ENCODE measurements at places on chromosomes 16 and 17. TPM values are rescaled to one million over a fixed set of nuclear protein-coding genes. Genes with fewer than 3 reads are reported as not detected.

Gene VASN
- 4.0 TPM for total RNA-seq

Gene SGF29
- 23.5 TPM for total RNA-seq

Gene TMEM238L
- total RNA-seq: not detected

Gene TMEM88
- total RNA-seq: 3.5 TPM

- H3K4me3 ChIP-seq: no peak overlapping the region
- peak overlapping the region; percentile 39 for H3K27ac ChIP-seq
- no peaks in the 10 kb centered on the region for H3K27me3 ChIP-seq
- H3K4me1 ChIP-seq: peaks cover 7% of the 10 kb centered on the region
- H3K36me3 ChIP-seq: peaks cover 76% of the 10 kb centered on the region
- no peak for DNase-seq
Observed at GRCh38 chr17:42138749-42139492, 15.9 kb downstream of the RAB5C start.

GRCh38 chr17:81206166-81206565, 16.6 kb downstream of the CEP131 start:
- DNase-seq: no peak
- H3K4me3 ChIP-seq: no peak overlapping the region
- H3K36me3 ChIP-seq: peaks cover 12% of the 10 kb centered on the region
- H3K4me1 ChIP-seq: no peaks in the 10 kb centered on the region

Gene MRPS7
- 73.9 TPM for total RNA-seq

DNA sequence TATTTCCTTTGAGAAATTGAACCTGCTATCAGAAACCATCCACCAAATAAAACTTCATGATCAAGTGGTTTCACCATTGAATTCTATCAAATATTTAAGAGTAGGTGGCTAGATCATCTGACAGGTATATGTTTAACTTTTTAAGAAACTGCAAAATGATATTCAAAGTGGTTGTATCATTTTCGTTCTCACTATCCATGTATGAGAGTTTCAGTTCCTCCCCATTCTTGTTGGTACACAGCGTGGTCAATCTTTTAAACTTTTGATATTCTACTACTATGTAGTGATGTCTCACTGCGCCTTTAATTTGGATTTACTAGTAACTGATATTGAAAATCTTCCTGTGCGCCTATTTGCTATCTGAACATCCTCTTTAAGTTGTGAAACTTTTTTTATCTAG, 163.7 kb downstream of the CYB561 start:
- no peak overlapping the region for H3K4me3 ChIP-seq
- H3K27ac ChIP-seq: no peak overlapping the region
- DNase-seq: no peak
- H3K36me3 ChIP-seq: peaks cover 4% of the 10 kb centered on the region
- H3K27me3 ChIP-seq: no peaks in the 10 kb centered on the region

DNA sequence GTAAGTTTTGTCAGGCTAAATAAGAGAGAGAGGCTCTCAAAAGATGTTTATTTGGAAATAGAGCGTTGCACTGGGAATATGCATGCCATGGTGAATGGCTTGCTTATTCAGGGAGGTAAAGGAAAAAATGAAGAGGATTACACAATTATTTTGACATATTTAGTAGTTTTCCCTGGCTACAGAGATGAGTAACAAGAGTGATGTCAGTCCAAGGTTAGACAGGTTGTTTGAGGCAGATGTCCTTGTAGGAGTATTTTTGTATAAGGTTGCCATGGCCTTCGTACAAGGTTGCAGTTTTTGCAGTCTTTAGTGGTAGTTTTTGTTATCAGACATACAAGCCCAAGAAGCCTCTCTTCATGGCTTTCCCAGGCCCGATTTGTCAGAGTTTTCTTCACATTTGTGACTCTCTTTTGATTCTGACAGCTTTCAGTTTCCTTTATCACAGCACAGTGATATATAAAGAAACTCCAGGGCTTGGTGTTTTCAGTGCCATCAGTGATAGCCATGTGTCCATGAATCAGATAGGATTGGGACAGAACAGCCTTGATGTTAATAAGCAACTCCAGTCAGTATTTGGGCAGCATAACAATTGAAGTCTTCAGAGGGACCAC, 18.7 kb upstream of the LGALS9 start:
- no peaks in the 10 kb centered on the region for H3K27me3 ChIP-seq
- H3K36me3 ChIP-seq: peaks cover 6% of the 10 kb centered on the region
- peaks cover 5% of the 10 kb centered on the region for H3K4me1 ChIP-seq
- no peak for DNase-seq
- no peak overlapping the region for H3K4me3 ChIP-seq

DNA sequence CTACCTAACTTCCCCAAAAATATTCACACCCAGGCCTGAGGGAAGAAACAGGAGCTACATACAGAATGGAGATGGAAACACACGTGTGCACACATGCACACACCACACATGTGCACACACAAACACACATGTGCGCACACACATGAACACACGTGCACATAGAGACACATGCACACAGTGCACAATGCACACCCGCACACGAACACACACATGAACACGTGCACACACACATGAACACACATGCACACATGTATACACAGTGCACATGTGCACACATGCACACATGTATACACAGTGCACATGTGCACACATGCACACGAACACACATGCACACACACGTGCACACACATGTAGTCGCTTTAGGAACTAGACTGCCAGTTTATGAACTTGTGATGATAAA, 18.8 kb downstream of the CA5A start:
- no peaks in the 10 kb centered on the region for H3K36me3 ChIP-seq
- DNase-seq: no peak
- no peak overlapping the region for H3K4me3 ChIP-seq
- H3K27me3 ChIP-seq: peaks cover 23% of the 10 kb centered on the region
- H3K4me1 ChIP-seq: no peaks in the 10 kb centered on the region

GRCh38 chr17:49402706-49403105, 12.0 kb downstream of the PHB1 start:
- peaks cover 48% of the 10 kb centered on the region for H3K36me3 ChIP-seq
- no peak overlapping the region for H3K4me3 ChIP-seq
- DNase-seq: no peak
- H3K4me1 ChIP-seq: no peaks in the 10 kb centered on the region

- DNase-seq: no peak
- H3K4me3 ChIP-seq: no peak overlapping the region
- H3K27ac ChIP-seq: no peak overlapping the region
- peaks cover 12% of the 10 kb centered on the region for H3K36me3 ChIP-seq
- peaks cover 8% of the 10 kb centered on the region for H3K4me1 ChIP-seq
- no peaks in the 10 kb centered on the region for H3K27me3 ChIP-seq
Observed at GRCh38 chr16:11183035-11183812, 72.8 kb downstream of the SOCS1 start.

- H3K36me3 ChIP-seq: peaks cover 37% of the 10 kb centered on the region
- peaks cover 19% of the 10 kb centered on the region for H3K4me1 ChIP-seq
- no peaks in the 10 kb centered on the region for H3K27me3 ChIP-seq
- no peak overlapping the region for H3K27ac ChIP-seq
- no peak overlapping the region for H3K4me3 ChIP-seq
Observed at GRCh38 chr17:17201907-17202306, 4.2 kb downstream of the PLD6 start.

GRCh38 chr17:66717641-66718058, 117.3 kb upstream of the CACNG5 start:
- no peak overlapping the region for H3K27ac ChIP-seq
- H3K4me3 ChIP-seq: no peak overlapping the region
- no peaks in the 10 kb centered on the region for H3K4me1 ChIP-seq
- DNase-seq: peak; percentile 84
- no peaks in the 10 kb centered on the region for H3K27me3 ChIP-seq

- H3K27ac ChIP-seq: peak overlapping the region; percentile 13
- H3K4me3 ChIP-seq: no peak overlapping the region
- no peaks in the 10 kb centered on the region for H3K27me3 ChIP-seq
- peaks cover 81% of the 10 kb centered on the region for H3K36me3 ChIP-seq
- peaks cover 20% of the 10 kb centered on the region for H3K4me1 ChIP-seq
- DNase-seq: no peak
Observed at GRCh38 chr16:68283801-68284598, 19.7 kb downstream of the SLC7A6 start.

DNA sequence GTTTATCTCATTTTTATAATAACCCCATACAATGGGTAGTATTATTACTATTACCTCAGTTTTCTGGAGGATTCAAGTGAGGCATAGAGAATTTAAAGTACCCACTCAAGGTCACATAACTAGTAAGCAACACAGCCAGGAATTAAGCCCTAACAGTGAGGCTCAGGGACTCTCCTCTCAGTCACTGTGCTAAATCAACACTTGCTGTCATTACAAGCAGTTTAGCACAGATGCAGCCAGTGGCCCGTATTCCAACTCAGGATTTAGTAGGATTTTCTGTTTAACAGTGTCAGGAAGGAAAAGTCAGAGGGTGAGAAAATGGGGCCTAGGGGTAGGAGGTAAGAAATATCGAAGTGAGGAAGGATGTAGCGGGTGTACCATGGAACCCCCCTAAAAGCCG, 536.9 kb downstream of the TMEM114 start:
- no peak overlapping the region for H3K27ac ChIP-seq
- no peak overlapping the region for H3K4me3 ChIP-seq
- no peaks in the 10 kb centered on the region for H3K27me3 ChIP-seq

GRCh38 chr16:58280846-58281301, 14.0 kb downstream of the PRSS54 start:
- no peaks in the 10 kb centered on the region for H3K27me3 ChIP-seq
- H3K4me3 ChIP-seq: no peak overlapping the region
- H3K27ac ChIP-seq: peak overlapping the region; percentile 82
- peaks cover 16% of the 10 kb centered on the region for H3K4me1 ChIP-seq
- peak; percentile 60 for DNase-seq

GRCh38 chr17:66855204-66855603, 20.3 kb downstream of the CACNG5 start:
- no peak overlapping the region for H3K4me3 ChIP-seq
- H3K27me3 ChIP-seq: peaks cover 32% of the 10 kb centered on the region
- no peak overlapping the region for H3K27ac ChIP-seq
- no peaks in the 10 kb centered on the region for H3K4me1 ChIP-seq
- no peak for DNase-seq
- no peaks in the 10 kb centered on the region for H3K36me3 ChIP-seq

DNA sequence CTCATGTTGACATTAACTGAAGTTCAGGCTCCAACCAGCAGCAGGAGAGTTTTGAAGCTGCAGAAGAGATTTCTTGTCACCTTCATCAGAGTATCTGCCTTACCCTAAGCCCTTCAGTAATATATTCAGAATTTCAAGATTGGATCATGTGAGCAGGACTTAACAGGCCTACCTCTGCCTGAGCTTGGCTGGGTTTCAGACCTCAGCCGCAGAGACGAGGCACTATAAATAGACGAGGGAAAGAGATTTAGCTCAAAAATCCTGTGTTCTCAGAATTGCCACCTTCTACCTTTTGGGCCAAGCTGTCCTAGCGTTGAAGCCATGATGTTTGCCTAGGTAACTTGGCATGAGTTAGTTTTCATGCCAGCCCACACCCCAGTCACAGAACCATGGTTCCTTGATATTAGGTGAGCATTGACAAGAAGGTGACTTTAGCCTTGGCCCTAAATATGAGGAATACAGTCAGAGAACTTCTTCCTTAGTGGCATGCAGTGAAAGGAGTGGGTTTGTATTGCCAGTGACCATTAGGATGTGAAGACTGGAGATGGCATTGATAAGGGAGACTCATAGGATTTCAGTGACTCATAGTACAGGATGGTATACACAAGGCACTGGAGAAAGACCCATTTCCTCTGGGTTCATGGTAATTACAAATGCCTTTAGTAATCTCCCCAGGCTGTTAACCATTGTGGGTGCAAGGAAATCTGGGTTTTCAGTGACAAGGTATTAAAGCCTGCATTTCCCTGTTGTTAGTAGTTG, 224.3 kb downstream of the MSI2 start:
- H3K4me1 ChIP-seq: peaks cover 9% of the 10 kb centered on the region
- peaks cover 6% of the 10 kb centered on the region for H3K36me3 ChIP-seq
- H3K27me3 ChIP-seq: no peaks in the 10 kb centered on the region
- no peak overlapping the region for H3K27ac ChIP-seq
- H3K4me3 ChIP-seq: no peak overlapping the region

Gene KRT222
- total RNA-seq: 0.49 TPM

DNA sequence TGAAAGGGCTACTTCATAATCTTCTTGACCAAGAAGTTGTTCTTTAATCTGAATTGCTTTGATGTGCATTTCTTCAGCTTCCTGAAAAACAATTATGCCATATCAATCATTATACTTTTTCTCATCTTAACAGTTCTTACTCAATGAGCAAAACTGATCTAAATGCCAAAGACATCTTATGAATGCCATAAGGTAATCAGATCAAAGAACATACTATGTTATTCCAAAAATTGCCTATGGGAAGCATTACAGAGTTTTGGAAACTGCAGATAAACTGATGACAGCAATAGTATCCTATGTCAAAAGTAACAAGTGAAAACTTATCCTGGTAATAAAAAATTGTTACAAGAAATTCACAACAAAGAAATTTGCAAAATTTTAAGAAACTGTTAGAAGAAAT, 29.7 kb downstream of the CHCT1 start:
- no peak overlapping the region for H3K27ac ChIP-seq
- DNase-seq: no peak
- H3K4me3 ChIP-seq: no peak overlapping the region

DNA sequence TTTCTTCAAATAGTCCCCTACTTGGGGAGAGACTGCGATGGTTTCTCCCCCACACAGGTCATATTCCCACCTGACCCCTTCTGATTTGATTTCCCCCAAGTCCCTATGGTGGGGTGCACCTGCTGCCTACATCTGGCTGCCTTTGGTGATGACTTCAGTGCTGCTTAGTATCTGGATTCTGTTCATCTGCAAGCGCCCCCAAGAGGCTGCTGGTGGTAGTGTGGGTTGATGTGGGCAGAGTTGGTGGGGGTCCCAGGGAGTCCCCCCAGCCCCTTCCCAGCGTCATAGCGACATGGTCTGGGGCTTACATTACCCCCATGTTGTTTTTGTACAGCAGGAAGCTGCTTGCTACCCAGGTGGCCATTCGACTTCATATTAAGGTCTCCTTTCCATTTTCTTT, 99.2 kb downstream of the NTN1 start:
- DNase-seq: no peak
- no peak overlapping the region for H3K4me3 ChIP-seq
- no peaks in the 10 kb centered on the region for H3K36me3 ChIP-seq
- peaks cover 12% of the 10 kb centered on the region for H3K27me3 ChIP-seq

Gene CBLN1
- total RNA-seq: not detected
